ENCODE measurements at places on chromosomes 16 and 17.

- DNase-seq: no peak
Observed at GRCh38 chr17:47717261-47717697, 15.8 kb upstream of the TBX21 start.

DNA sequence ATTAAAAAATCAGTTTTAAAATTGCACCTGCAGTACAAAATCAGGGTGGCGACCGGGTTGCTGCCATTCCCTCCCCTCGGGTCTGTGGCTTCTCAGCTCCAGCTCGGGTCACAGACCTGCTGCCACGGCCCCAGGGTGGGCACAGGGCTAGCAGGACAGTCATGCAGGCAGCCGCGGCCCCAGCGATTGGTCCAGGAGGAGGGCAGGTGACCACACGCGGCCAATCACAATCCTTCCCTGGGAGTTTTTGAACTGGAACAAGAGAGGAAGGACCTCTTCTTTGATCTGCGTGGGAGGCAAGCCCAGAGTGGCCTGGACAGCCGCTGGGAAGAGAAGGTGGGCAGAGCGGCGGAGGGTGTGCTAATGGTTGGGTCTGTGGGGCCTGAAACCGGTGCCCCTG lies 25.5 kb downstream of the CBFA2T3 start:
- DNase-seq: no peak

GRCh38 chr16:85798901-85799496 lies 345 bp downstream of the EMC8 start:
- no peak for DNase-seq

- DNase-seq: no peak
Observed at GRCh38 chr17:75428543-75429469, 23.3 kb upstream of the GRB2 start.

- no peak for DNase-seq
Observed at GRCh38 chr17:48568499-48569239, 9.5 kb downstream of the HOXB4 start.

- no peak for DNase-seq
Observed at GRCh38 chr16:52280086-52280485, 266.9 kb downstream of the TOX3 start.

DNA sequence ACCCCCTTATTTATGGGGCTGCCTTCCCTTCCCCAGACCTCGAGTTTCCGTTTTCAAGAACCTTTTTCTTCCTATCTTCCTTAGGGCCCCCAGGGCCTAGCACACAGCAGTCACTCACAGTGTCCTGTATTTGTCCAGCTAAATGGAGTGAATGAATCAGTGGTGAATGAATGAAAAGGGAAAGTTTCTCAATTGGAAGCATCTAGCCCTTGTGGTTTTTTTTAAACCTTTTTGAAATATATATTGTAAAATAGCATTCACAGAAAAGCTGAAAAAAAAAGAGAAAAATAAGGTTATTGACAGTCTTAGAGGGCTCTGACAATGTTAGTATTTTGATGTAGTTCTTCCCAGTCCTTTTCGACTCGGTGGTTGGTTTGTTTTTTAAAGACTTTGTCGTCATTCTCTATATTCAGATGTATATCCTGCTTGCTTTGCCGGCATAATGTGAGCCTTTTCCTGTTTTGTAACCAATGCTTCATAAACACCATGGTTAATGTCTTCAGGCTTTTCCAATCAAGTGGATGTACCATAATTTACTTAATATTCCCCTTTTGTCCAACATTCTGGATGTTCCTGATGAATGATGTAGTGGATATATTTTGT lies 45.3 kb downstream of the RAI1 start:
- DNase-seq: no peak

- no peak for DNase-seq
Observed at GRCh38 chr16:70680495-70681381, 5.1 kb downstream of the MTSS2 start.

DNA sequence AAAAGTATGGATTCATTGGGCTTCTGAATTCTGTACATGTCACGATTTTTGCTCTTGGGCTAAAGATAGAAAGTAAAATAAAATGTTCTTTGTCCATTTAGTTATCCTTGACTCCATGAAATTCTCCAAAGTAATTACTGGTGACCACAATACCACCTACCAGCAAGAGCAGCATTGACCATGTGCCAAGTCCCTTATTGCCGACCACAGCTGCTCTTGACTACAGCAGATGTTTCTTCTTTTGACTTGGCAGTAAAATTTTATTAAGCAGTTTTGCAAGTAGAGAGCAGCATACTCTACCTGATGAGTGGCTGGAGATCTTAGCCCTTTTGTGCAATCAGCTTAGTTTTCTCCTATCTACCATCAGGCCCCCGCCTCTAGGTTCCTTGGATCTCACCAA lies 152.2 kb upstream of the TBX2 start:
- DNase-seq: no peak

DNA sequence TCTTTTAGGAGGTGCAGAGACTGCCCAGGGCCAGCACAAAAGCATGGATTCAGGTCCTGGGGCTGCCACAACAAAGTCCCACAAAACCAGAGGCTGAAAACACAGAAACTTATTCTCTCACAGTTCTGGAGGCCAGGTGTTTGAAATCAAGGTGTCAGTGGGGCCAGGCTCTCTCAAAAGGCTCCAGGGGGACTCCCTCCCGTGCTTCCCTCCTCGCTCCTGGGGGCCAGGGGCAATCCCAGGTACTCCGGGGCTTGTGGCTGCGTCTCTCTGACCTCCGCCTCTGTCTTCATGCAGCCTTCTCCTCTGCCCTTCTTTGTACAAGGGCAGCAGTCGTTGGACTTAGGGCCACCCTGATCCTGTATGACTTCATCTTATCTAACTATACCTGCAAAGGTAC lies 8.3 kb upstream of the RBFOX3 start:
- no peak for DNase-seq

DNA sequence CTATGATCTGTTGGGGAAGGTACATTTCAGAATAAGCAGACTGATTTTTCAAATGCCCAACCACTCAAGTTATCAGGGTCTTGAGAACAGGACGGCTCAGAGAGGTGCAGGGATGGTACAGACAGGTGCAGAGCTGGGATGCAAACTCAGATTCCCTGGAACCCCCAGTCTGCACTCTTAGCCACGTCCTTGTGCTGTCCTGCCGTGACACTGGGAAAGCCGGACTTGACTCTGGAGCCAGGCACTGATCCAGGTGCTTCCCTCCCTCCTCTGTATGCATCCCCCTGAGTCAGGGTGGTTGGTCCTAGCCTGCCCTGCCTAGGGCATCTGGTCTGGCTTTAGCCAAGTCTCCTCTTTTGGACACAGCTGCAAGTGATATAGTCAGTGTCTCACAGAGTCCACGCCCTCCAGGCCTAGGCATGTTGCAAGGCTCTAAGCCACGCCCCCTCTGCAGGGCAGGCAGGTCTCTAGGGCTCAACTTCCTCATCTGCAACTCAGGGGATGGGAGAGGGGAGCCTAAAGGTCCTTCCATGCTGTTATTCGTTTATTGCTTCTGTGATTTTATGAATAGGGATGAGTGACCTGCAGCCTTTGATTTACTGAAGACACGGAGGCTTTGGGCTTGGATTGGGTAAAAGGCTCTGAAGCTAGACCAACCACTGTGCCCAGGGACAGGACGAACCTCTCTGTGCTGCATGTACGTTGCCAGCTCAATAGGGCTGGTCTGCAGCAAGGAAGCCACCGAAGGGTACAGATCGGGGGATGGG lies 97.3 kb downstream of the SDK2 start:
- no peak for DNase-seq

DNA sequence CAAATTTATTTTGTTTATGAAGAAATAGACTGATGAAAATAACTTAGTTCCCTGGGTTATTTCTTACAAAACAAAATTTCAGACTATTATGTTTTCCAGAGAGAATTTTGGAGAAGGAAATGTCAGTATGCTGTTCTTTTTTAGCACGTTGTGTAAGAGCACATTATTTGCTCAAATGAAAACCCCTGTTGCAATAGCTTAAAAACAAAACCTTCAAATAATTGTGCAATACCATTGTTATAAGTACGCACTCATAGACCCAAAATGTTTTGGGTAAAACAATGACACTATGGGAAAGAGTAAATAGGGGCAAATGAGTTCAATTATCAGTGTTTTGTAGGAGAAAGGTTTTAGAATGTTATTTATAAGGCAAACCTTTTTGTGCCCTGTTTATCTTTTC lies 18.2 kb downstream of the VMP1 start:
- DNase-seq: no peak

DNA sequence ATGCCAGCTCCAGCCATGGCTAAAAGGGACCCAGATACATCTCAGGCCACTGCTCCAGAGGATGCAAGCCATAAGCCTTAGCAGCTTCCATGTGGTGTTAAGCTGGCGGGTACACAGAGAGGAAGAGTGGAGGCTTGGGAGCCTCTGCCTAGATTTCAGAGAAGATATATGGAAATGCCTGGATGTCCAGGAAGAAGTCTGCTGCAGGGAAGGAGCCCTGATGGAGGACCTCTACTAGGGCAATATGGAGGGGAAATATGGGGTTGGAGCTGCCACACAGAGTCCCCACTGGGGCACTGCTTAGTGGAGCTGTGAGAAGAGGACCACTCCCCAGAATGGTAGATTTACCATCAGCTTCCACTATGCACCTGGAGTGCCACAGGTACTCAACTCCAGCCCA lies 32.1 kb downstream of the RNF112 start:
- DNase-seq: no peak

GRCh38 chr17:80705988-80706387 lies 161.3 kb downstream of the RPTOR start:
- DNase-seq: no peak

DNA sequence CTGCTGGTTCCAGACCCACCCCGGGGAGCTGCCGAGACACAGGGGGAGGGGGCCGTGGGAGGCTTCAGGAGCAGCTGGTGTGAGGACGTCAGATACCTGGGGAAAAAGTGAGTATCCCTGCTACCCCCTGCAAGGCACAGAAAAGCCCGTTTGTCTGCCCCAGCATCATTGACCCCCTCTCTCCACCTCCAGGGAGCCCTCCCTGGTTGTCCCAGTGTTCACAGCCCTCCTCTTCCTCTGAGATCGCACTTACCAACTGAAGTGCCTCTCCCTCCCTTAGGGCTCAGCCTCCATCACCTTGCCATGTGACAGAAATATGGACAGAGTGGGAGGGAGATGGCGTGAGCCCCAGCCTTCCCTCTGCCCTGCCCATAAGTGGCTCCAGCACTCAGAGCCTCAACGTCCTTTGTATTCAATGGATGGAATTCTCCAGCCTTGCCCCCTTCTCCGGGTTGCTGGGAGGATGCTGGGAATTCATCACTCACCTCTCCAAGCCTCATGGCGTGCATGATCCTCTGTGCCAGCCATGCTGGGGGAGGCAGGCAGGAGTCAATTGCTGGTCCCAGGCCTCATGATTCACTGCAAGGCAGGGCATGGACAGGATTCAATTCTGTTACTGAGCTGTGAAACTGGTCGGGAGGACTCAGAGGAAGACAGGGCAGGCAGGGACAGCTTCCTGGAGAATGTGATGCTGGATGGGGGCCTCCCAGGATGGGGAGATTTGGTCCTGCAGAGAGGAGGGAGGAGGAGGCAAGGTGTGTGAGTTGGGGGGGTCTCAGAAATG lies 14.6 kb downstream of the SPNS3 start:
- DNase-seq: no peak

- no peak for DNase-seq
Observed at GRCh38 chr17:17120701-17121100, 78.4 kb downstream of the MPRIP start.

GRCh38 chr16:88279998-88280397 lies 102.8 kb upstream of the ZNF469 start:
- no peak for DNase-seq

DNA sequence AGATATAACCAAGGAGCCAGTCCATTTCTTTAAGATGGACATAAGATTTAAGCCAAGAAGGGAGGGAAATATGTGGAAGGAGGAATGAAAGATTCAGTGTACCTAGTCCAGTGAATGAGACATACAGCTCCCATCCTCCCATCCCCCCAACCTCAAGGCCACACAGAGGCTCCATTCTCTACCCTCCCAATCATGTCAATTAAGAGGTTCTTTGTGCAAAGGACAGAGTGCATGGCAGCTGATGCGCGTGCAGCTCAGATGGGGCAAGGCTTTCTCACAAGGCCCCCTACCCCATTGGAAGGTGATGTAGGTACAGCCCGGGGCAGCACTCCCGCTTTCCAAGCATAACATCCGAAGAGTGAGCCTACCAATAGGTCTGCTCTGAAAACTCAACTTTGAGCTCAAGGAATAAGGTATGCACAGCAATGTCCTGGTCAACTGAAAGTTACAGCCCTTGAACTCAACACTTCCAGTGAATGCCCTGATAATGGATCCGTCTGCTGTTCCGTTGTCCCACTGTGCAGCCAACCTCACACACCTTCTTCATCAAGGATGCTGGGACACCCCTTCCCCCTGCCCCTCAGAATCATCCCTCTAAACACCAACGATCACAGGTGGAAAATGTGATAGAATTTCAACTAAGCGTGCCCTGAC lies 458.1 kb downstream of the SOX9 start:
- DNase-seq: no peak

DNA sequence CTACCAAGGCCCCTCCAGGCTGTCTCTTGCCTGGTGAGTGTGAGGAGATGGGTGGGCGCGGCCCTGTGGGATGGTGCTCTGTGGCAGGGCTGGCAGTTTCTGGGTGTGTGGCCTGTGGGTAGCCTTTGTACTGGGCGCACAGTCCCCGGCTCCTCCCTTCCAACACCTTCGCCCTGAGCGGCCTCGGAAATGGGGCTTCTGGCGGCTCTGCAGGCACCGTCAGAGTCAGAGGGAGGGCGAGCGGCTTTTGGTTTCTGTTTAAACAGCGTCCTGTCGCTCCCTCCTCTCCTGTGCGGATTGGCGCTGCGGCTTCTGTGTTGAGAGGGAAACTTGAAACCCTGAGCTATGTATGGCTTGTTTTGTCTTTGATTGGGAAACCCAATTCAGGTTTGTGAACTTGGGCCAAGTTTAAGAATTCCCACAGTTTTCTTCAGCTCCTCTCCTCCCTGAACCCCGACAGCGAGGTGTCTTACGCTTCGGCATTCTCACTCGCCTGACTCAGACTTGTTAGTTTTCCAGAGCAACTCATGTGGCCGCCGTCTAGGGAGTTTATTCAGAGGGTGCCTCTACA lies 8.3 kb upstream of the ZNF750 start:
- no peak for DNase-seq

- no peak for DNase-seq
Observed at GRCh38 chr17:58086953-58087352, 3.7 kb downstream of the DYNLL2 start.

DNA sequence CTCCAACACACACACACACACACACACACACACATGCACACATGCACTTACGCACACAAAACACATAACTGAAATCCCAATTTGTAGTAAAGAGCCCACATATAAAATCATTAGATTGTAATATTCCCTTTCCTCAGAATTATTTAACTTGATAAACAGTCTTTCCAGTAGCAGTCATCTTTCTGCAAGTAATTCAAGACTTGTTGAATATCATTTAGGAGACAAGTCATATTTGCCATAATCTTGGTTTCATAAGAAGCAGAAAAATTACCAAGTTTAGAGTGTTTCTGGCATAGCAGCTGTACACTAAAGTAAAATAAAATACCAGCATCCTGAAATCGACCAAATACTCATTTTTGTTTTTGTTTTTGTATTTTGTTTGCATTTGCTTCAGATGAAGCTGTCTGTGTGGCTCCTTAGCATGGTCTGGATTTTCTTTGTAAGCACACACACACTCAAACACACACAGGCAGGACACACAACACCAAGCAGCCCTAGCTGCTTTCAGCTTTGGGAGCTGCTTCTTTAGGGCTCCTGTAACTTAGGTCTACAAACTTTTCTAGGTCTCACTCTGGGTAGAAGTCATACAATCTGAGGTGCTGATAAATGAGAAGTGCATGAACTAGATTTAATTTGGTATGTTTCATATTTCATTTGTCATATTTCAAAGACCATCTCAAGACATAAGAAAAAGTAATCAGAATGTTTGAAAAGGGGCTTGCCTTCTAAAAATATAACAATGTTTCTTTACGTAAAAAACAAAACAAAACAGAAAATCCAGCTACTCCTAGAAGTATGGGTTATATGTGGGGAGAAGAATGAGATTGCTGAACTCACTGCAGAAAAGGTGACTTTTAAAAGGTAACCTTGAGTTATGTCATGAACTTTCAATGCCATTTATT lies 3.0 kb downstream of the SALL1 start:
- DNase-seq: no peak

Data from stimulated activated CD4-positive, alpha-beta T cell treated with anti-CD3 and anti-CD28 coated beads, TNF-alpha, amount 100 ng/mL, for 4 hours (primary cell).